Endodermal cell (in vitro differentiated cells): ENCODE measurements at places on chromosomes 11 and 22. TPM values are rescaled to one million over a fixed set of nuclear protein-coding genes. Genes with fewer than 3 reads are reported as not detected.
A peak's percentile ranks its signal among the peaks of the same experiment; 100 is the strongest.

DNA sequence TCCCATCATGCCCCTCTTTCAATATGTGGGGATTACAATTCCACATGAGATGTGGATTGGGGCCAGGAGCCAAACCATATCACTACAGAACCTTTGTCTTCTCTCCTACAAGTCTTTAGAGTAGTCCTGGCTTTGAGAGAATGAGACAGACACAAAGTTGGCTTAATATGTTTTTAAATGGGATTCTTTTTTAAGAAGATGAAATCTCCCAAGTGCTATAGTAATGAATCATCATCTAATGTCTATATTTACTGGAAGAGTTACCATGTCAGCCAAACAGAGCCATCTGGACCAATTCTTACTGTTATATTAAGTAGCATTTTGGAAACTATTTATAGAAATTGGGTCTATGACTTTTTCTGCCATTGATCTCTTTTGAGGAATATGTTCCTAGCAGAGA lies 38.1 kb upstream of the CARD18 start:
- H3K27ac ChIP-seq = no peak overlapping the region
- H3K36me3 ChIP-seq = no peaks in the 10 kb centered on the region
- no peaks in the 10 kb centered on the region for H3K27me3 ChIP-seq
- no peak overlapping the region for H3K4me3 ChIP-seq
- no peak for DNase-seq

- H3K4me3 ChIP-seq = no peak overlapping the region
- H3K27me3 ChIP-seq = no peaks in the 10 kb centered on the region
- H3K4me1 ChIP-seq = no peaks in the 10 kb centered on the region
- peaks cover 21% of the 10 kb centered on the region for H3K36me3 ChIP-seq
These were observed 11.6 kb downstream of the CD59 start for GRCh38 chr11:33724644-33725035.

DNA sequence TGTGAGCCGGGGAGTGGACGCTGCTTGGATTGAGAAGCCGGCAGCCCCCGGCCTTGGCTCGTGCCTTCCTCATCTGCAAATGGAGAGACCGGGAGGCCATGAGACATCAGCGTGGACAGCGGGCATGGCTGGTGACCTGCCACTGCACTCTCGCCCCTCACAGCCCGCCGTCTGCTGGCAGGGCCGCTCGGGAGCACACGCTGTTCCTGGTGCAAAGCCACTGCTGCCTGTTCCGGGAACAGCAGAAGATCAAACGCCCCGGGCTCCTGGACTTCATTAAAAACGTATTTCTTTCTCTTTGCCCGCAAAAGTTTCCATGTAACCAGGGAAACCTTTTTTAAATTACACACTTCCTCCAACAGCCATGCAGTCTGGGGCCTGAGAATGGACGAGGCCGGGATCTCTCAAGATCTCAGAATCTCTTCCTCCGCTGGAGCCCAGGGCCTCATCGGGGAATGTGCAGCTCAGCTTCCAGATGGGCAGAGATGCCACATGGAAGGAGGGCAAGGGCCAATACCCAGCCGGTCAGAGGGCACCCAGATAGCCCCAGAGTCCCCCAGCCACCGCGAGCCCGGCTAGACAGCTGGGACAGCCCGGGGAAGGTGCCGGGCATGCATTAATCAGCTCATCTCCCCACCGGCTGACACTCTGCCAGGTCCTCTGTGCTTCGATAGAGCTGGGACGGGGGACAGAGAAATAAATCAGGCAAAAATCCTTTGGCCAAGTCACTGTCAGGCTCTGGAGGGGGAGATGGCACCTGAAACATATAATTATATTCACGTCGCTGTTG lies 62.8 kb upstream of the PRR5 start:
- peak overlapping the region; percentile 44 for H3K27ac ChIP-seq
- no peaks in the 10 kb centered on the region for H3K4me1 ChIP-seq
- DNase-seq = no peak
- H3K36me3 ChIP-seq = no peaks in the 10 kb centered on the region
- H3K4me3 ChIP-seq = no peak overlapping the region

Gene MS4A1
- total RNA-seq = not detected in 2 replicates

DNA sequence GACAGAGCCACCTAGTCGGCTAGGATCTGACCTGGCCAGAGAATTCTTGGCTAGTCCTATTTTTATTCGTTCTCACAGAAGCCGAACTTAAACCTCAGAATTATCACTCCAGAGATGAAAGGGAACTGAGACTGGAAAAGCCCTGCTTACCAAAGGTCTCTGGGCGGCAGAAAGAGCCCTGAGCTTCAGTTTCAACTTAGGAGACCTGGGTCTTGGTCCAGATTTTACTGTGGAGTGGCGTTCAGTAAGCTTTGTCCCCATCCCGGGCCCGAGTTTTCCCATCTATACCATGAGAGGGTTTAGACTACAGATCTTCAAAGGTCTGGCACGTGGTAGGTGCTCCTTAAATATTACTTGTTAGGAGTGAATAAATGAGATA lies 516 bp downstream of the NEU3 start:
- no peak for DNase-seq
- no peaks in the 10 kb centered on the region for H3K36me3 ChIP-seq
- peak overlapping the region; percentile 86 for H3K4me3 ChIP-seq

Gene NLRP6
- not detected in 2 replicates for total RNA-seq

- no peak overlapping the region for H3K27ac ChIP-seq
- DNase-seq = no peak
- H3K4me3 ChIP-seq = no peak overlapping the region
These were observed 66.5 kb upstream of the TOP3B start for GRCh38 chr22:22048981-22049531.

Gene SULT4A1
- total RNA-seq = 11.4 to 34.9 TPM (median 14.2 TPM) in 3 replicates

Gene SLC22A12
- not detected in 2 replicates for total RNA-seq

DNA sequence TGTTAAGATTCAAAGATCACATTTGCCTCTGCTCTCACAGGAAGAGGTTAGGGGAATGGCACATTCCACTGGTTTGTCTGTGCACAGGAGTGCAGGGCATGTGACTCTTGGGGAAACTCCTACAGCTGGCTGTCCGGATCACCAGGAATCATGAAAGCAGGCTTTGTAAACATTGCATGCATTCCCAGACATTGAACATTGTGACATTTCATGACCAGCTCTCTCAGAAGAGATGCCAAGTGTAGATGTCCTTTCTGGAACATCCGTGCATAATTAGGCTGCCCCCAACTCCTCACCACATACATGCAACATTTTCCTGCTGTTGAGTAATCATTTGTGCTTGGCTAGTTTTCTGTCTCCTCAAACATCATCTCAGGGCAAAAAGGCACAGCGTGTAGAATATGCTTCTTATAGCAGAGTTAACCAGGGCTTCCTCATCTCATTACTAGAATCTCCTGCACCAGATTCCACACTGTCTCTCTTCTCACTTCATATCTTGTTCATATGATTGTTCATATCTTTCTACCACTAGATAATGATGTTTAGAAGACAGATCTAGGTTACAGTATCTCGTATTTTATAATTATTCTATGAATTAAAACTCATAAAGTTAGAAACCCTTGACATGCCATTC lies 694.7 kb downstream of the NTM start:
- no peak overlapping the region for H3K27ac ChIP-seq
- H3K36me3 ChIP-seq = no peaks in the 10 kb centered on the region
- no peak for DNase-seq
- no peaks in the 10 kb centered on the region for H3K4me1 ChIP-seq
- H3K27me3 ChIP-seq = no peaks in the 10 kb centered on the region

GRCh38 chr22:24521791-24522245 lies 26.7 kb downstream of the UPB1 start:
- peaks cover 9% of the 10 kb centered on the region for H3K4me1 ChIP-seq
- no peak overlapping the region for H3K27ac ChIP-seq
- no peaks in the 10 kb centered on the region for H3K36me3 ChIP-seq
- H3K27me3 ChIP-seq = no peaks in the 10 kb centered on the region
- H3K4me3 ChIP-seq = no peak overlapping the region
- peak; percentile 92 for DNase-seq

DNA sequence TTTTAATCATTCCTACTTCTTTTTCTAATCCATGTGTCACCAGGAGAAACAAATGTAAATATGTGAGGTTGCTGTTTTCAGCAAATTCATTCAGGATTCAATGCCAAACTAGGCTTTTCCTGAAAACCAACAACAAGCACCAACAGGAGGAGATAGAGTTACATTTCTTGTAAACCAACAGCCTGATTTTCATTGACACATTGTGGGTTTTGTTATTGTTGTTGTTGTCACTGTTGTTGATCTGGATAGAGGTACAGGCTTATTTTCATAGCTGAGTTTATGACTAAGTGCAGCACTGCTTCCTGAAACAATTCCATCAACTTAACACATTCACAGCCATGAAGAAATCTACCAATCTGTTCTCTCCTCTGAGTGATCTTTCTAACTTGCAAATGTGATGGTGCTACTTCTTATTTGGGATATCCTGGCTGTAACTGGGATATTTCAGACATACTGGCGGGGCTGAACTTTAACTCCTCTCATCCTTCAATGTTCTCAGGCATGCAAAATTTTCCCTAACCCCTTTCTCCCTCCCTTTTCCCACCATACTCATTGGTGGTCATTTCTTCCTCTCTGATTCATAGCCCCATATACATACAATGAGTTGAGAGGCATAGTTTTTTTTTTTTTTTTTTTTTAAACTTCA lies 65.5 kb downstream of the ME3 start:
- no peaks in the 10 kb centered on the region for H3K27me3 ChIP-seq
- H3K36me3 ChIP-seq = no peaks in the 10 kb centered on the region
- peaks cover 7% of the 10 kb centered on the region for H3K4me1 ChIP-seq
- H3K4me3 ChIP-seq = no peak overlapping the region
- DNase-seq = no peak

DNA sequence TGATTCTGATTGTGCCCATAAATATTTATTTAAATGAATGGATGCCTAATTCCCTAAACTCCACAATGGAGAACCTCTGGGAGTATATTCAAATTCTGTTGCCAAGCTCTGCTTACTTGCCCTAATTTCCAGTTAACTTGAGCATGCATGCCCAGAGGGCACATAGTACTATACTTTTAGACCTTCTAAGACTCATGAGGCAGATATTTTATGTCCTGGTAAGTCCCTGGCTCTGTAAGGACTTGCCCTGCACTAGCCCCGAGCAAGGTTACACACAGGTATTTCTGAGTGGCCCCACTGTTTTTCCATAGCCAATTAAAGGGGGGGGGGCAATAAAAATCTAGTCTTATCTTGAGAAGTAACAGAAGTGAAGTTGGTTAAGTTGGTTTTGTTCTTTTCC lies 21.1 kb upstream of the CAPRIN1 start:
- no peaks in the 10 kb centered on the region for H3K27me3 ChIP-seq
- no peak for DNase-seq
- no peak overlapping the region for H3K27ac ChIP-seq
- no peaks in the 10 kb centered on the region for H3K4me1 ChIP-seq

DNA sequence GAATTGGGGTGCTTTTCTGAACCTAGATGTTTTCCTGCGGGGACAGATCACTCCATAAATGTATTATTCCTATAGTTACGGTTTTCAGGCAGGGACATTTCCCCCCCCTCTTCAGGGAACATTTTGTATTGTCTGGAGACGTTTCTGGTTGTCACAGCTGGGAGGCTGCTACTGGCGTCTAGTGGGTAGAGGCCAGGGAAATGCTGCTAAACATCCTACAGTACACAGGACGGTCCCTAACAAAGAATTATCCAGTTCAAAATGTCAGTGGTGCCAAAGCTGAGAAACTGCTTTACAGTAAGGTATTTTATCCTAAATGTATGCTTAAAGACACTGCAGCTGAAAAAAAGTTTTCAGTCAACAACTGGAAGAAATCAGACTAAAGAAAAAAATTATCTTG lies 19.4 kb downstream of the PIWIL4 start:
- no peaks in the 10 kb centered on the region for H3K36me3 ChIP-seq
- no peak for DNase-seq
- H3K4me3 ChIP-seq = no peak overlapping the region
- no peak overlapping the region for H3K27ac ChIP-seq
- peaks cover 5% of the 10 kb centered on the region for H3K27me3 ChIP-seq
- H3K4me1 ChIP-seq = peaks cover 3% of the 10 kb centered on the region

Gene RAG1
- total RNA-seq = 0.56 and 0.86 TPM in 2 replicates

- DNase-seq = no peak
- no peak overlapping the region for H3K4me3 ChIP-seq
- H3K4me1 ChIP-seq = no peaks in the 10 kb centered on the region
These were observed 1100.9 kb downstream of the DLG2 start for GRCh38 chr11:84526250-84526649.

- peaks cover 11% of the 10 kb centered on the region for H3K4me1 ChIP-seq
- H3K4me3 ChIP-seq = no peak overlapping the region
- H3K27me3 ChIP-seq = no peaks in the 10 kb centered on the region
- H3K36me3 ChIP-seq = no peaks in the 10 kb centered on the region
These were observed 345.8 kb downstream of the CNTN5 start for GRCh38 chr11:99366546-99366945.

DNA sequence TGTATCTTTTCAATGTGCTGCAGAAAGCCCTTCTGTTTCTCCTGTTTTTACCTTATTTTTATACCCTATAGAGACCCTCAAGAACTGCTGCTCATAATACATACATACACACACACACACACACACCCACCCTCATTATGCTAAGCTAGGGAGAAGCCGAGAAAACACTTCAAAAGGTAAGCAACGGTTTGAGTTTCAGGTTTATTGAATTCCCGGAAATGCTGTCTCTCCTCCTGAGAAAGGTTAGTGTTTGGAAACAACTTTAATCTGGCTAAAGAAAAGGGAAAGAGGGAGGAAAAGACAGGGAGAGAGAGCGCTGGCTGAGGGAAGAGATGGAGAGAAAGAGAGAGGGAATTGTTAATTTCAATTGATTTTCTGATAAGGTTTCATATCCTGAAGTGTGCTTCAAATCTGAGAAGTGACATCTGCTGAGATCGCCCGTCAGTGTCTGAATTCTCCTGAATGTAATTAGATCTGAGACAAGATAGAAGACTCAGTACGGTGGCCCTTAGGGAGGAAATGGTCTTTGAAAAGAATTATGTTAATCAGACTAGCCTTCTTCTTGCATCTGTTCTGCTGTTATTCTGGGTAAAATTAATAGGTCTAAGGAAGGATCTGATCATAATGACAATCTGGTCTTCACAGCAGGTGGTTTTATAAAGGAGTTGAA lies 169.1 kb downstream of the NXPE2 start:
- peak overlapping the region; percentile 74 for H3K27ac ChIP-seq
- H3K27me3 ChIP-seq = no peaks in the 10 kb centered on the region
- no peak for DNase-seq
- H3K4me1 ChIP-seq = no peaks in the 10 kb centered on the region
- H3K36me3 ChIP-seq = no peaks in the 10 kb centered on the region

DNA sequence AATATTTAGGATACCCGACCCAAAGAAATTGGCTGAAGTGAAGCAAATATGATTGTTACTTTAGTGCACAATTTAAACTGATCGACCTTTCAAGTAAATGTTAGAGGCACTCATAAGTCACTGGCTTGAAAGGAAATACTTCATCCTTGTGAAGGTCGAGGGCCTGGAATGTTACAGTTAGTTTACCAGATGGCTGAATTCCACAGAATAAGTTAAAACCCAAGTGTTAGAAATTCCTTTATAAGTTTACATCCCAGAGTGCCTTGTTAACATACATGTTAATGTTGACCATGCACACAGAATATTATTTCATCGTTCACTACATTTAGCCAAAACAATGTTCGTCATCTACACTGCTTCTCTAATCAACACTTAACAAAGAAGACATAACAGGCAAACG lies 235.5 kb upstream of the ANO3 start:
- H3K27me3 ChIP-seq = no peaks in the 10 kb centered on the region
- H3K4me3 ChIP-seq = no peak overlapping the region
- H3K36me3 ChIP-seq = no peaks in the 10 kb centered on the region
- H3K4me1 ChIP-seq = no peaks in the 10 kb centered on the region

- H3K27me3 ChIP-seq = no peaks in the 10 kb centered on the region
- peaks cover 50% of the 10 kb centered on the region for H3K36me3 ChIP-seq
- no peaks in the 10 kb centered on the region for H3K4me1 ChIP-seq
- no peak overlapping the region for H3K4me3 ChIP-seq
- H3K27ac ChIP-seq = no peak overlapping the region
These were observed 3.9 kb downstream of the ATF4 start for GRCh38 chr22:39524089-39524752.
